SJCRH30 (cell line): ENCODE measurements at places on chromosomes 5 and 9. TPM values are rescaled to one million over a fixed set of nuclear protein-coding genes. Genes with fewer than 3 reads are reported as not detected.

GRCh38 chr9:117359910-117360309 lies 54.9 kb downstream of the ASTN2 start:
- DNase-seq, result peak; percentile 63

DNA sequence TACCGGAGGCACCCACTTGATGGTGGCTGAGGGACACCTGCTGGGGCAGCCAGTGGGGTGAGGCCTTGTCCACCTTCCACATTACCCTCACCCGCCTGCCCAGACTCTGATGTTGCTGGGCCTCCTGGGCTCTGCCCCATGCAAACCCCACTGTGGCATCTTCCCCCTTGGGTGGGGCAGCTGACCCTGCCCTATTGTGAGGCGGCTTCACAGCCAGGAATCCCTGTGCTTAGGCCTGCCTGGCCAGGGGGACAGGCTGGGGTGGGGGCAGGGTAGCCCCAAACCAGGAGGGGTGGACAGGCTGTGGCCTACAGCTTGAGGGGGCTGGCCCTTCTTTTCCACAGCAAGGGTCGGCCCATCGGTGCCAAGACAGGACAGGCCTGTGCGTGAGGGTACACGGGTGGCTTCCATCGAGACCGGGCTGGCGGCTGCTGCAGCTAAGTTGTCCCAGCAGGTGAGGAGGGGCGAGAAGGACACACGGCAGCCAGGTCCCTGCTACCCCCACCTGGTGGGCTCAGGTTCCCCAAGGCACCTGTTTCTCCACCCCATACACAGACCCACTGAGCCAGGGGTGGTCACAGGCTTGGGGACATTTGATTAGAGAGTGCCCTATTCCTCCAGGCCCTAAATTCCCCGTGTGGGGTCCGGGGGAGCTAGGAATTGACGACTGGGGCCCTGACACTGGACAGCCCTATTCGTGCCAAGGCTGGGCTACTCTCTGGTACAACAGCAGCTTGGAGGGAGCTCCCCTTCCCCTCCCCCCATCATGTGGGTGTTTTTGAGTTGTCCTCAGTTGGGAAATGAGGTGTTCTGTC lies 99.2 kb downstream of the PHF2 start:
- DNase-seq, result no peak

- DNase-seq, result no peak
Measured at GRCh38 chr5:91430949-91431348, 47.8 kb upstream of the ARRDC3 start.

GRCh38 chr5:83026930-83027687 lies 50.1 kb downstream of the TMEM167A start:
- peak; percentile 75 for DNase-seq

DNA sequence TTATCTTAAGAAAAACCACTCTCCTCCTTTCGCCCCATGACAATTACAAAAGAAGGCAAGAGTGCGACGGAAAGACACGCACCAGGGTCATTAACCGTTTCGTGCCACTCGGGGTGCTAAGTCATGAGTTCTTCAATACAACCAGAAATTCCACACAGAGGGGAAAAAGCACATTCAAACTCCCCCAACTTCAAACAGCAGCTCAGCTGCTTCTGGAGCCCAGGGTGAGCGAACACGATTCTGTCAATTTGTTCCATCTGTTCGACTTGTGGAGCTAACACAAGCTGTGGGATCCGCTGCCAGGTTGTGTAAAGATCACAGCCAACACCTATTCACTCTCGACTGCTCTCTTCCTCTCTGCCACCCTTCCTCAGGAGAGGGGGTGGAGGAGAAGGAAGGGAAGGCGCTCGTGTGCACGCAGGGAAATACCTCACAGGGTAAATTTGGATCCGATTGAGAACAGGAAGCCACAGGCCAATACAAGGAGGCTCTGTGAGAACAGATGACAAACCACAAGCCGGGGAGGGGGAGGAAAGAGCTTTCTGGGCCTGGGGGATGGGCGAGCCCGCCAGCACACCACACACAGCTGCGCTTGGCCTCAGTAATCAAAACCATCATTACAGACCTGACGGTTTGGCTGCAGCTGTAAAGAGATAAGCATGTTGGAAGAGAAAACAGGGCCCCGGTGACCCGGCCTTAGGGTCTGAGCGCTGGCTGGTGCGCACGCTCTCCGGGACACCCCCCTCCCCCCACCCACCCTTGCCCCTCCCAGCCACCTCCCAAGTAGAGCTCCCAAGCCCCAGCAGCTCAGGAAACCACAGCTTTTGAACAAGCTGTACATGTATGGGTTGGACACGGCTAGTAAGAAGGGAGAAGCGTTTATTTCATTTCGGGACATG lies 54.3 kb downstream of the PTCH1 start:
- DNase-seq, result peak; percentile 99

DNA sequence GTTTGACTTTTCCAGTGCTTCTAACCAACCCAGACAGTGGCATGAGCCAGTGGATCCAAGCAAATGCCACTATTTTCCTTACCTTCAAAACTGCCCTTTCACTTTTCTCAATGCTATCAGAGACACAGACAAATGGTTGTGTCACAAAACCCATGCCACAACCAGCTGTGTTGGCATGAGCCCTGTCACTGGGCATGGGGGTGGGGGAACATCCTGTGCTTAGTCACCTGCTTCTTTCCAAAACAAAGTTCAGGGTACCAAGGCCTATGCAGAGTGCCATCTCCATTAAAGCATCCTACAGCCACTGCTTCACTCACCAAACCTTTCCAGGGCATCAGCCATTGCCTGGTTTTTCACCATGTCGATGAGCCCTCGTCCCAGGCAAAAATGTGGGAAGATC lies 30.1 kb downstream of the NIPSNAP3B start:
- DNase-seq, result no peak

- DNase-seq, result no peak
Measured at GRCh38 chr9:135047521-135047920, 39.9 kb upstream of the OLFM1 start.

DNA sequence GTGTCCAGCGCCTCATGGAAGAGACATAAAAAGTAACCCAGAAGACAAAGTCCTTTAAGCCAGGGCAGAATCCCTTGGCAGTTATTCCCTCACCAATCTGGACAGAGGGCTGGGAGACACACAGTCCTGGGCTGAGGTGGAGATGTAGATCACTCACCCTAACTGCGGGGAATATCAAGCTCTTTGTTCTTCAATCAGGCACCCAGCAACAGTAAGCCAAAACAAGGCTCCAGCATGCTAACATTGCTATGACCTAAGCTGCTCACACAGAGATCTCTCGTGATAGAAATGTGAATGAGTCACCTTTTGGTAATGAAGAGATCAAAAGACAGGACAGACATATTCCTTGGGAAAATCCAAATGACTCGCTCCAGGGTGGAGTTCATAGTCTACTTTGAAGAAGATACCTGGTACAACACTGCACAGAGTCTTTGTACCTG lies 101.3 kb downstream of the FBN2 start:
- DNase-seq, result no peak

- no peak for DNase-seq
Measured at GRCh38 chr5:175254155-175254554, 189.8 kb downstream of the DRD1 start.

- no peak for DNase-seq
Measured at GRCh38 chr9:105297442-105298075, 53.1 kb downstream of the SLC44A1 start.

DNA sequence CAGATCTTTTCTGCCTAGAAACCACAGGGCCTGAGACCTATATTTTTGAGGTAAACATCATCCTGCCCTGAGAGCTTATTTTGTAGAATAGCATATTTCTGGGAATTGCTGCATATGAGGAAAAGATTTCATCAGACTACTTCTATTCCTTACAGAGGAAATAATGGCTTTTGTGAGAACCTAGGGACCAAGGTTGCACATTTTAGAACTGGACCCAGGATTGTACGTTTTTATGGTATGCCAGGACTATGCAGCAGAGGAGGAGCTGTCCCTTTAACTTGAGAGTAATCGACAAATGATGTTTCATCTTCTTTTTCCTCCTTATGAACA lies 2.2 kb upstream of the ALDH1A1 start:
- DNase-seq, result no peak

DNA sequence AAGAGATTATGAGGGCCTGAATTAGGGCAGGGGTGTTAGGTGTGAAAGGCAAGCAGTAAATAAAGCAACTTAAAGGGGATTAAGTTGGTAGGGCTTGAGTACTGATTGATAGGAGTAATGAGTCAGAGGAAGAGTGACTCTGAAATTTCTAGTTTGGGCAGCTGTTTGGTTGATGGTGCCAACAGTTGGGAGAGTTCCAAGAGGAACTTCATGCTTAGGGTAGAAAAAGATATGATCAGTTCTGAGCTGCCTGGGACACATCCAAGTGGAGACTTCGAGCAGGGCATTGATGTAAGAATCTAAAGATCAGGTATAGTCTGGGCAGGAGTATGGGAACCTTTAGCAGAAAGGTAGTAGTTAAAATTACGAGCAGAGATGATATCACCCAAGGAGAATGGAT lies 10.2 kb downstream of the MAMDC2 start:
- DNase-seq, result peak; percentile 51

- no peak for DNase-seq
Measured at GRCh38 chr9:124359855-124360678, 55.2 kb downstream of the PSMB7 start.

The EGR1 gene
- 2.0 TPM in 2 replicates for total RNA-seq

The SGCD gene
- 5.3 and 5.8 TPM in 2 replicates for total RNA-seq

The CCL28 gene
- total RNA-seq, result not detected in 2 replicates

The SPINK5 gene
- 0.91 and 1.3 TPM in 2 replicates for total RNA-seq

The PCDHAC2 gene
- 0.08 TPM in 1 of 2 replicates, not detected in the other for total RNA-seq

The NCS1 gene
- 86.2 and 89.2 TPM in 2 replicates for total RNA-seq
